Activated CD8-positive, alpha-beta T cell treated with anti-CD3 and anti-CD28 coated beads for 36 hours (primary cell): ENCODE measurements at places on chromosomes 3 and 15. TPM values are rescaled to one million over a fixed set of nuclear protein-coding genes. Genes with fewer than 3 reads are reported as not detected.

The NEK10 gene
- total RNA-seq = 0.29 TPM

The FNDC3B gene
- total RNA-seq = 10.6 TPM

The RAB8B gene
- total RNA-seq = 252 TPM

The LRRC34 gene
- 6.8 TPM for total RNA-seq

The EFCC1 gene
- 0.16 TPM for total RNA-seq

The PIF1 gene
- 50.0 TPM for total RNA-seq

The GRK7 gene
- total RNA-seq = 0.09 TPM

The TGM4 gene
- not detected for total RNA-seq

The CHDH gene
- 0.22 TPM for total RNA-seq

The BOC gene
- 0.49 TPM for total RNA-seq

The GATA2 gene
- total RNA-seq = not detected

The TUSC7 gene
- total RNA-seq = not detected

The DNAJA4 gene
- 38.8 TPM for total RNA-seq

The TUSC2 gene
- 19.5 TPM for total RNA-seq

The AADACL2 gene
- not detected for total RNA-seq

The PLA2G4F gene
- not detected for total RNA-seq

The C3orf80 gene
- 0.13 TPM for total RNA-seq

The DAZL gene
- not detected for total RNA-seq

The TOP2B gene
- 165 TPM for total RNA-seq

The CDHR4 gene
- total RNA-seq = not detected

The SMCO1 gene
- not detected for total RNA-seq

The LARP6 gene
- 0.36 TPM for total RNA-seq

The SLC24A5 gene
- total RNA-seq = not detected

The CHRNB4 gene
- total RNA-seq = not detected

The TMEM207 gene
- total RNA-seq = not detected

The ANKDD1A gene
- 3.4 TPM for total RNA-seq

The MEX3B gene
- total RNA-seq = 0.99 TPM

The ITIH1 gene
- total RNA-seq = not detected

The GOLGA8R gene
- 3.1 TPM for total RNA-seq
